ENCODE measurements at places on chromosomes 7 and 10. TPM values are rescaled to one million over a fixed set of nuclear protein-coding genes. Genes with fewer than 3 reads are reported as not detected.

Gene PLXNA4
- 7.6 TPM for total RNA-seq

Gene PDSS1
- total RNA-seq = 8.8 TPM

Gene AKR1E2
- 10.3 TPM for total RNA-seq

Gene POLR1F
- total RNA-seq = 20.5 TPM

Gene TRIM73
- total RNA-seq = 6.5 TPM

DNA sequence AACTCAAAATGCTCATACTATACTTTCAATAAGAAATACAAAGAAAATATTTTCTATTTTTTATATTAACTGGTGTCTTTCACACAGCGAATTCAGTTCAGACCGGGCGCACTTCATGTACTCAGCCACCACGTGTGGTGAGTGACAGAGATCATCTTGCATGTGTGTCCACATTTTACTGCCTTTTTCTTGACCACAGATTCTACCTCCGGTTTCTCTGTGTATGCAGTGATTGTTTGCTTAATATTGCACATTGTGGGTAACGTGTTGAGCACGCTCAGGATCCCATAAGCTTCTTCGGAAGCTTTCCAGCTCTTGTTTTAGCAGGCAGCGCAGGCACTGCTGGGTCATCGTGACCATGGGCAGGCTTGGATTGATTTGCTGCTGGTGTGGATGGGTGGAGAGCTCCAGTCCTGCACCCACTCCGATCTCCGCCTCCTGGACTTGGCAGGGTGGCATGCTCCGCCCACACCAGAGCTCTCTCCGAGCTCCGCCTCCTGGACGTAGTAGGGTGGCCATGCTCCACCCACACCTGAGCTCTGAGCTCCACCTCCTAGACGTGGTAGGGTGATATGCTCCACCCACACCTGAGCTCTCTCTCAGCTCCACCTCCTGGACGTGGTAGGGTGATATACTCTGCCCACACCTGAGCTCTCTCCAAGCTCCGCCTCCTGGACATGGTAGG lies 253.3 kb downstream of the DIP2C start:
- DNase-seq = no peak

DNA sequence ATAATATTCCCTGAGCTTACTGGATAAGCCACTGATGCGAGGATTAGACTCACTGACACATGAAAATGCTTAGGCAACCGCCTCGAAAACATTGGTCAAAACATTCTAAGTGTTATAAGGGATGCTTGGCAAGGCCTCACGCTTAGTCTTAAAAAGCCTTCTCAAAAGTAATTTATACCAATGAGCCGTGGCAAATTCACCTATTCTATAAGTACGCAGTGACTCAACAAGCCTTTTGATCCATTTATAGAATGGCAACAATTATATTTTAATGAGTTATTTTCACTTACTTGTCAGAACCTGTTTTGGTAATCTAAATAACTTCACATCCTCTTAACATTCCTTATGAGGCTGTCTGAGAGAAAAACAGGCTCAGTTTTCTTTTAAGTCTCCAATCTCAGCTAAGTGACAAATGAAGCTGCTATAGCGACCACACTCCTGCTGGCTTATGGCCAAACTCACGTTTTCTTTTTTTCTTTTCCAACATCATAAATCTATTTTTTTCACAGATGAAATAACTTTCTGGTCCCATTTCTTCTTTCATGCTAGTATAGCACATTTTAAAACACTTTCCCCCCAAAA lies 121.2 kb upstream of the AFAP1L2 start:
- DNase-seq = no peak

GRCh38 chr10:17737027-17737965 lies 14.7 kb upstream of the TMEM236 start:
- DNase-seq = no peak

GRCh38 chr7:27132978-27133377 lies 2.4 kb upstream of the HOXA4 start:
- DNase-seq = no peak

DNA sequence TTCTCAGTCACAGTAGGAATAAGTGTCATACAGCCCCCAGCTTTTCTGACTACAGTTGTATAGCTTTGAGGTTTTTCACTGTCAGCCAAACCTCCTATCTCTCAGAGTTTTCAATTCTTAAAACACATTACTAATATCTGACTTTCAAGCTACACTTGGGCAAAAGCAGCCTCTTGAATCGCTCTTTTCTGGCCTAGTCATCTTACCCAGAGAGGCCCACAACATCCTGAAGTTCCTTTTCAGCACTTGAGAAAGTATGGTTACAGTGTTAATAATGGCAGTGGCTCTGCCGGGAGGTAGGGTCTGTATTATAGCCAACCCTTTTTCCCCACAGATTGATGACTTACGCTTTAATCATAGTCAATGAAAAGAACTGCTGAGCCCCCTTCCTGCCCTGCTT lies 181.0 kb downstream of the LRRC4 start:
- DNase-seq = no peak

DNA sequence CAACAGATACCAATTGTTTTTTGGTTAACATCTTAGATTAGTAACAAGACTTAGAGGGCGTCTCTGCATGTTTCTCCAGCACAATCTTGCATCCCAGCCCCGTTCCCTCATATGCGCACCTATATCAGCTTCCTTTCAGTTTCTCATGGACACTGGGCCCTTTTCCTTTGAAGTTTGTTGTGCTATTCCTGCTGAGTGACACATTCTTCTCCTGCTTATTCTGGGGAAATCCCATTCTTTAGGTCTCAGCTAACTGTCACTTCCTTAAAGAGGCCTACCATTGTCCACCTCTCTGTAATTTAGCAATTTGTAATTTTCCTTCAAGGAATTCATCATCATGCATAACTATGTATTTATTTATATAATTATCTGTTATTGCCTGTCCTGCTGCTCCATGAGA lies 110.3 kb upstream of the STEAP1B start:
- no peak for DNase-seq

GRCh38 chr7:17256375-17256774 lies 42.1 kb upstream of the AHR start:
- DNase-seq = no peak

DNA sequence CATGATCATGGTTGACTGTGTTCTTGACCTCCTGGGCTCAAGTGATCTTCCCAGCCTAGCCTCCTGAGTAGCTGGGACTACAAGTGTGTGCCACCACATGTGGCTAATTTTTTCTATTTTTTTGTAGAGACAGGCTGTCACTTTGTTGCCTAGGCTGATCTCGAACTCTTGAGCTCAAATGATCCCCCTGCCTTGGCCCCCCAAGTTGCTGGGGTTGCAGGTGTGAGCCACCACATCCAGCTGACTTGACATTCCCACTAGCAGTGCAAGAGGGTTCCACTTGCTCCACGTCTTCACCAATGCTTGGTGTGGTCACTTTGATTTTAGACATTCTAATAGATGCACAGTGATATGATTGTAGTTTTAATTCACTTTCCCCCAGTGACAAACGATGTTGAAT lies 25.1 kb downstream of the CYP26A1 start:
- DNase-seq = no peak

DNA sequence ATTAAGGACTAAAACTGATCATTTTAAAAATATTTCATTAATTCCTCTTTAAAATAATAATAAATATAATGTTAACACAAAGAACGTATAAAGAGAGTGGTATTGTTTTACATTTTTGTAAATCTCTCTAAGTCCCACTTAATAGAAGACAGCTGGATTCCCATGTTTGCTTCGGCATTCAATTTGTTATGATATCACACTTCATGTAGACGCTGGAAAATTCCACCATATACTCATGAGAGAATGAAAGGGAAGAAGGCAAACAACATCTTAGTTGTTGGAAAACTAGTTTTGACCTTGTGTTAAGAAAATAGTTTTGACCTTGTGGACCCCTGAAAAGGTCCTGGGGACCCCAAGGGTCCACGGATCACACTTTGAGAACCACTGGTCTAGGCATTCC lies 85.3 kb upstream of the MGMT start:
- DNase-seq = no peak

DNA sequence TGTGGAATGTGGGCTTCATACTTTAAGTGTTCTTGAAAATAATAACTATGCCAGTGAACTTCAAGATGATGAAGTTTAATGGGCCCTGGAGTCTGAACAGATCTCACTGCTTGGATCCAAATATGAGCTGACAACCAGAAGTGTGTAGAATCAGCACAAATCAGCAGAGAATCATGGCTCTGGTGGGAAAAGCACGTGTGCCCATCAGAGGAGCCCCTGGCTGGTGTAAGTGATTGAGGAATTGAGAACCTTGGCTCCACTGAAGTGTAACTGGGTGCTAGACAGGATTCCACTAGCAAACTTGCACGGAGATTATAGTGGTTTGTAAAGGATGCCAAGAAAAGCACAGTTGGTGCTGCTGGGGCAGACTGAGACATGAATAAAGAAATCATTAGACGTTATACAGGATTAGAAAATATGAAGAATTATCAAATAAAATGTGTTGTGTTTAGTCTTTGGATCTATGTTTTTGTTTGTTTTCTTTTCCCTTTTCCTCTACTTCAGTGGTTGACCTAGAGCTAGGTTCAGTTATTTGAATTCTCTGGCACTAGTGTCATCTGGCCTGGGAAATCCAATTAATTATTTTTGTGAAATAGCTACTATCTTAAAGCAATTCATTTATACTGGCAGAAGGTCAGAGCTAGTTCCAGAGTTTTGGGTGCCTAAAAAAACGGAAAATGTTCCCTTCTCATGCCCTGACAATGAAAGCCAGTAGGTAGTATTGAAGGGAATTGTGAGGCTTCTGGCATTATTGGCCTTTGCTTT lies 175.7 kb upstream of the MEOX2 start:
- no peak for DNase-seq

GRCh38 chr10:28375399-28376354 lies 72.8 kb upstream of the MPP7 start:
- peak; percentile 67 for DNase-seq

GRCh38 chr7:135342887-135343286 lies 109.2 kb downstream of the STRA8 start:
- no peak for DNase-seq

DNA sequence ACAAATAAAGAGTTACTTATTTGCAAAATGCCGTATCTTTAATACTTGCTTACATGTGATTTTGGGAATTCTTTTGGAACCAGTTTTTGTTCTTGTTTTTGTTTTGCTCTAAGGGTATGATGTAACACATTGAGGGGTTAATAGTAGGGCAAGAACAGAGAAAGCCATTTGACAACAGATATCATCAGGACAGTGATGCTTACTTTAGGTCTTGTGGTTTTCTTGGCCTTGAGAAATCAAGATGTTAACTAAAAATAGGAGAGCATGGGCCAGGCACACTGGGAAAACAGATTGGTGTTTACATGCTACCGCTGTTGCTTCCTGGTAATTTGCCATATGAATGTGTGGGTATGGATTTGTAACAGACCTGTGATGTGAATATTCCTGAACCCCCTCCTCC lies 3.7 kb downstream of the SAMD8 start:
- no peak for DNase-seq

DNA sequence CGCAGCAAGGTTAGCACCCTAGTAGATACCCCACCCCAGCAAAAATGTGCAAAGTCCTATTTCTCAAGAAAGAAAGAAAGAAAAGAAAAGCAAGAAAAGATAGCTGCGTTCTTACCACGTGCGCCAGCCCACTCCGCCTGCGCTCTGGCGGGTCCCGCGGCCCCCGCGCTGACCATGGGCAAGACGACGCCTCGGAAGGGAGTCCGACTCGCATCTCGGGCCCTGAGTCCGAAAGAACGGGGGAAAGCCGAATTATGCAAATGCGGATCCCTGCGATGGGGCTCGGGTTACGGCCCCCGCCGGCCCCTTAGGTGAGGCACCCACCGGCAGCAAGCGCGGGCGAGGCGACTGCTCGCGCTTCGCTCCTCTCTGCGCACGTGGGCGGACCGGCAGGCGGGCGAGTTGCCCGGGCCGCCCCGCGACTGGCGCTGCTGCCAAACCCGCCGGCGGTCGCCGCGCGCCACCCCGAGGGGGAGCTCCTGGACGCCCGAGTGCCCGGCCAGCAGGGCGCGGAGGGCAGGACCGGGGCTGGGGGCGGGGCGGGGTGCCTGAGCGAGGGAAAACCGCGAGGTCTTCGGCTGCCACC lies 2.4 kb upstream of the EGR2 start:
- DNase-seq = peak; percentile 44

- DNase-seq = no peak
These were observed 197.0 kb upstream of the AGK start for GRCh38 chr7:141354251-141354650.

Measured in ureter (tissue), 1 donor.